ENCODE measurements at places on chromosomes 5 and 9.

DNA sequence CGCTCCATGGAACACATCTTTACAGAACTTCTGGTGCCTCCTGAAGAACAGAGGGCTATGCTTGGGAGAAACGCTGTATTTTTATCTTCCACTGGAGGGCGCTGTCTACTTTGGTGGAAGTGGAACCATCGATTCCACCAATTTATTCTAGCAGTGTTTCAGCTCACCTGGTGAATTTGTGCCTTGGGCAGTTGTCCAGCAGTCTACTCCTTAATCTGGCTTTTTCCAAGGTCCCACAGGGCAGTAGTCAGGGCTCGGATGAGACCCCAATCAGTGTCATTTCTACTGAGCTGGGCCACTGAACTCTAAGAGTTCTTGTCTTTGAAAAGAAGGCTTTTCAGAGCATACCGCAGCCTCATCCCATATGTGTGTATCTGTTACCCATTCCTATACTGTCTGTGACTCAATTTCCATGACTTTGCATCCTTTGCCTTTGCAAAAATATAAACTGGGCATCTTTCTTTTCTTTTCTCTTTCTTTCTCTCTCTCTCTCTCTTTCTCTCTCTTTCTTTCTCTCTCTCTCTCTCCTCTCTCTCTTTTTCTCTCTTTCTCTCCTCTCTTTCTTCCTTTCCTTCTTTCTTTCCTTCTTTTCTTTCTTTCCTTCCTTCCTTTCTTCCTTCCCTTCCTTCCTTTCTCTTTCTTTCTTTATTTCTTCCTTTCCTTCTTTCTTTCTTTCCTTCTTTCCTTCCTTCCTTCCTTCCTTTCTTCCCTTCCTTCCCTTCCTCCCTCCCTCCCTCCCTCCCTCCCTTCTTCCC is 138.4 kb upstream of the ZNF618 start:
- DNase-seq: no peak

DNA sequence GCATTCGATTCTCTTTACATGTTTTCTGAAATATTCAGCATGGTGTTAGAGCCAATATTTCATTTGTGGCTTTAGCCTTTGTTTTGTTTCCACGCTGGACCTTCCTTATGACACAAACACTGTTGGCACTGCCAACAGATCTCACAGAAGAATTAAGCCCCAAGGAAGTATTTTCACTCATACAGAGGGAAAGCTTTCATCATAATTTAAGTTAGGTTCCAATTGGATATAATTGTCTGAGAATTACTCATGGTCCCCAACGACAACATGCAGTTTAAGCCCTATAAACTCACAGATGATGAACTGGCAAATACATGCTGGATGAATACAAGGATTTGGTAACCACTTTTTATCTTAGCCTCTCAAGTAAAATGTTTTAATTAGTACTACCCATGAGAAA is 259.5 kb downstream of the EBF1 start:
- no peak for DNase-seq

DNA sequence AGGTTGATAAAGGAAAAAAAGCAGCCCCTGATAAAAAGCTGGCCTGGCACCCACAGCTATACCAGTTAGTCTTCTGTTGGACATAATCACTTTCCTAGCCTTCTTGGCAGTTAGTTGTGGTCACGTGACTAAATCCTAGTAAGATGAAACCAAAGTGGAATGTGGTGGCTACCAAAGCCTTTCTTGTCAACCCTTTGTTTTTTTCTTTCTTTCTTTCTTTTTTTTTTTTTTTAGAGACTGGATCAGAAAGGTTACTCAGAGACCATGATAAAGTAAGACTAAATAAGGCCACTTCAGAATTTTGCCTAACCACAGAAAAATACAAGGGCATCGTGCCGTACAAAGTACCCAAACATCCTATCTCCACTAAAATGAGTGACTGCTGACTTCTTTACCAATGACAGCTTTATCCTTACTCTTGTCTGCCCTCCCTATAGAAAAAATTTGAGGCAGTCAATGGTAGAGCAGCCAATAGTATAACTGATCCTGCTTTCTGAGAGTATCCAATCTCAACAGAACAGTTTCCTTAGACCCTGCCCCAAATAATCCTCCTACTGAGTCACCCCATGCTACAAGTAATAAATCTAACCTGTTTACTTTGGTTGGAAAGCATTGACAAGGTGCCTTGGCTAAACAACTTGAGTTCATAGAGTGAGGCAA is 14.2 kb upstream of the KIF27 start:
- no peak for DNase-seq

- no peak for DNase-seq
These were observed 8.4 kb downstream of the ZNF474 start for GRCh38 chr5:122137702-122138101.

- no peak for DNase-seq
These were observed 183.7 kb downstream of the ISL1 start for GRCh38 chr5:51566953-51567352.

- no peak for DNase-seq
These were observed 8.8 kb upstream of the RNF183 start for GRCh38 chr9:113311961-113312360.

DNA sequence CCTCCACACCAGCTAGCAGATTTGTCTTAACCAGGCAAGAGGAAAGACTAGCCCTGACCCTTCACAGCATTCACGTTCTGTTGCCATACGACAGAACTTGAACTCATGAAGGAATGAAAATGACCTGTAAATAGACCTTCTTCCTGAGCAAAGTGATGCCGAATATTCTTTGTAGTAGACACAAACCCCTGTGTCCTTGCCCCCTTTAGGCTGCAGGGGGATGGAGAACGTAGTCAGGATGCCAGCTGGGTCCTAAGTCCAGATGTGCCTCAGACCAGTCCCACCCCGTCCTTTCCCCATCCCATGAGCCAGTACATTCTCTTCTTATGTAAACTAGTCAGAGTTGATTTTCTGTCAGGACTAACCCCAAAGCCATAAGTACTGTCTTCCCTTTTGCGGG is 104.2 kb upstream of the SAP30L start:
- DNase-seq: no peak

DNA sequence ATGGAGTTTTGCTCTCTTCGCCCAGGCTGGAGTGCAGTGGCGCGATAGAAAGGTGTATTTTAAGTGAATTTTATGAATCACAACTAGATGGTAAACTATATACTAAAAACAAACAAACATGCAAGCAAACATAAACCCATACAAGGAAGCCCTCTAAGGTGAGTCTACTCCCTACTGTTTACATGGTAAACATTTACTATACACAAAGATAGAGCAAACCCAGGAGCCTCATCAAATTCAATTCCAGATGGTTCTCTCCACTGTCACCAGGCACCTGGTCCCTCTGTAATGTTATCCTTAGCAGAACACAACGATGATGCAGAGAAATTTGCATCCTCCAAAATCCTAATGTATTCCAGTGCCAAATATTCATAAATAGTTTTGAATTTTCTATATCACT is 17.9 kb downstream of the ANKH start:
- DNase-seq: no peak

- no peak for DNase-seq
These were observed 72.6 kb upstream of the CYLC2 start for GRCh38 chr9:102922526-102922925.

GRCh38 chr5:126497506-126497905 is 74.3 kb downstream of the GRAMD2B start:
- DNase-seq: no peak

GRCh38 chr5:33277061-33277650 is 163.6 kb upstream of the TARS1 start:
- DNase-seq: no peak

DNA sequence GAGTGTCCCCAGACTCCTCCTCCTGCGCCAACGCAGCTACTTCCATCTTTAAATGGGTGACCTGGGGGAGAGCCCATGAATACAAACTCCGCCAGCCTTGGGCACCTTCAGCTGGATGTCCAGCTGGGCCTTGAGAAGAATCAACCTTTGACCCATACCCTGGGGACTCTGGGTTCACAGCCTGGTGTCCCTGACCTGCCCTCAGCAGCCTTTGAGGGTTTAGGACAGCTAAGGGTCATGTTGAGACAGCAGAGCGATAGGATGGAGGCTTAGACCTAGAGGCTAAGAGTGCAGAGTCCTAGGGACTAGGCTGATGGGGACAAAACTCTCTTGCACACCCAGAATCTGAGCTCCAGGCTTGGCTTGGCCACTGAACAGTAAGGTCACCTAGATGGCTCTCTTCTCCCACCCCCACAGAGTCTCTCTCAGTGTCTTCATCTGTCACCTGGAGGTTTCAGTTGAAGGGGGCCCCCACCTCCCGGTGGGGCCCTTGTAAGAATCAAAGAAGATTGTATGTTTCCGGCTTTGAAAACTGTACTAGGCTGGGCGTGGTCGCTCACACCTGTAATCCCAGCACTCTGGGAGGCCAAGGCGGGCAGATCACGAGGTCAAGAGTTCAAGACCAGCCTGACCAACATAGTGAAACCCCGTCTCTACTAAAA is 6.7 kb upstream of the AQP3 start:
- no peak for DNase-seq

- DNase-seq: no peak
These were observed 47.1 kb downstream of the CAST start for GRCh38 chr5:96709152-96709821.
